Right ventricle myocardium superior (tissue), 1 donor: ENCODE measurements at places on chromosomes 11 and 22. TPM values are rescaled to one million over a fixed set of nuclear protein-coding genes. Genes with fewer than 3 reads are reported as not detected.

The C11orf21 gene
- 43.6 TPM for total RNA-seq

The TOMM22 gene
- total RNA-seq, result 60.9 TPM

The APOBEC3B gene
- 0.75 TPM for total RNA-seq

The VPREB1 gene
- not detected for total RNA-seq

- DNase-seq, result no peak
Observed at GRCh38 chr11:73034331-73034730, 107.8 kb downstream of the FCHSD2 start.

DNA sequence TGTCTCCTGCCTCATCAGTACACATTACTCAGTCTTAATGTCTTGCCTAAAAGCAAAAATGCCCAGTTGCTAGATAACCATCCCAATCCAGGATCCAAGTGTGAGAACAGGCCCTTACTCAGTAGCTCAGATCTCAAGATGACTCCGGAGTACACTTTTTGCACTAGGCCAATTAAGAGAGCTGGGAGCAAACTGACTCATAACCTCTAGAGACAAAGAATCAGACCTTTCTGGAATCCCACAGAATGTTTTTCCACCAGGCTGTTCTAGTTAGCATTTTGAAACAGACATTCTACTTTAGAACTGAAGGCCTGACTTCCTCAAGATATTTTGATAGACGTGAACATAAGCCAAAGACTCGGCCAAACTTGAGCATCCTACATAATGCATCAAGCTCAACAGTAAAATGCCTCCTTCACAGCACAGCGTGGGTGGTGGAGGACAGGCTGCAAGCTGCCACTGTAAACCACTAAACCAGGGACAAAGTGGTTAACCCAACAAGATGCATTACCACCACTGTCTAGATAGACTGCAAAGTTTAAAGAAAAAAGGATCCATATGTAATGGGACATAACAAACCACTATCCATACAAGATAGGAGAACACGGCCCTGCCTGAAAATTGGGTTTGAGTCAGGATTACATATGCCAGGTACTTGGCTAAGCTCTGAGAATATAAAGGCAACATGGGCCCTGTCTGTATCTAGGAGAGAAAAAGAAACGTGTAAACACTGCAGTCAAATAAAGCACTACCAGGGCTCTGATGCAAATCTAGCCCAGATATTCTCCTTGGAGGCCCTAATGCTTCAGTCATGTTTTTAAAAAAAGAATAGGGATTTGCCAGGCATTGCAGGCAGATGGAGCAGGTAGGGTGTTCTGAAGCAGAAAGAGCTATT lies 48.3 kb downstream of the MYH9 start:
- DNase-seq, result no peak

GRCh38 chr11:28289444-28289843 lies 181.3 kb downstream of the METTL15 start:
- no peak for DNase-seq

DNA sequence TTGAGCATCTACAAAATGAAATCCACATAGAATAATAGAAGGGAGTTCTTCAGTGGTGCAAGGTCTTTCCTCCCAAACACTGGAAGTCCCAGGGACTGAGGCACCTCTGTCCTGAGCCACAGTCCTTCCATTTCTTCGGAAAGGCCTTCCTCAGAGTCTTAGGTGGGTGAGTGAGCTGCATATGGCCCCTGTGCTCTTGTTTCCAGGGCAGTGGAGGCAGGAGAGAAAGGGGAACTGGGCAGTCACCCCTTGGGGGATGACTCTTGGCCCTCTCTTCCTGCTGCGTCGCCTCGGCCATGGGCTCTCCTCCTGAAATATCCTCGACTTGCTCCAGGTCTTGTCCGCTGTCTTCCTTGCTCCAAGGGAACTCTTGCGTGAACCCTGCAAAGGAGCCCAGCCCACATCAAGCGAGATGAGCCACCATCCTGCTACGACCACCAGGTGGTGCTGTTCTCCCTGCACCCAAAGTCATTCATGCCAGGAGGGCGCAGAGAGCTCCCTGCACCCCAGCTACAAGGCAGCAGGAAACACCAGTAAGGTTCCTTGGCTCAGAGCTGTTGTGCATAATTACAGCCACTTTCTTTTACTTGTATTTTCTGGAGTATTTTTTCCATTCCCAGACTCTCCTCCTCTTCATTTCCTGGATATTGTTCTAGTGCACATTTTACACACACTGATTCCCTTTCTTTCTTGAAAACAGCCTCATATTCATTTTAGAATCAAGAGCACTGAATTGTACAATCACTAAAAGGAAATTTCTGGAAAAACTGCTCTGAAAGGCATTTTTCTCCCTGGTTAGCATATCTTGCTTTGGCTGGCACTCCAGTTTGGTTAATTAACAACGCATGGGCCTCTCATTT lies 397.8 kb downstream of the OPCML start:
- peak; percentile 60 for DNase-seq

GRCh38 chr11:86559311-86559945 lies 113.0 kb downstream of the ME3 start:
- DNase-seq, result peak; percentile 57

GRCh38 chr11:65576232-65576866 lies 496 bp downstream of the EHBP1L1 start:
- DNase-seq, result no peak

DNA sequence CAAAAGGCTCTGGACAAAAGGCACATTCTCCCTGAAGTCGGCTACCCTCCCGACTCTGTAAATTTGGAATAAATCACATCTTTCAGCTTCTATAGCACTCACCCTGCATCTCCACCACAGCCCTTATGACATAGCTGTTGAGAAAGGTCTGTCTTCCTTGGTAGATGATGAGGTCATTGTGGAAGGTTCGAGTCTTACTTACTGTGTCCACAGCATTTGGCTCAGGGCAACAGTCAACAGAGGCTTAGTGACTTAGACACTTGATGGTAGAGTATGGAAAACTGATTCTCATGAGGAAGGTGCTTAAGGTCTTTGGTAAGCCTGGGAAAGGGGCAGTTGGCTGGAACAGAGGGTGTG lies 45.6 kb downstream of the PTPRJ start:
- DNase-seq, result no peak

DNA sequence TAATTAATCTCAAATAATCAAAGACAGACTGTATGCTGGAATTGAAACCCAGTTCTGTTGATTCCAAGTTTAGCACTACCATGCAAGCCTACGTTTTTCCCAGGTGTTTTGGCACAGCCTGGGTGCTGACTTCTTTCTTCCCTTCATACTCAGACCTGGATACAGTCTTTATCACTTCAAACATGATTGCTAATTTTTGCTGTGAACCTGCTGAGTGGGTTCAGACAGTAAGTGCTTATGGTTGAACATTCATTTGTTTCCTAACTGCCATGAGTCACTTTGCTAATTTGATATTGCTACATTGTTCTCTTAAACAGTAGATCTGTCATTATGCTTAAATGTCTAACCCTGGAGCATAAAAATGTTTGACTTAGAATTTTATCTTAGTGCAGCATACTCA lies 12.2 kb downstream of the PAAF1 start:
- no peak for DNase-seq

DNA sequence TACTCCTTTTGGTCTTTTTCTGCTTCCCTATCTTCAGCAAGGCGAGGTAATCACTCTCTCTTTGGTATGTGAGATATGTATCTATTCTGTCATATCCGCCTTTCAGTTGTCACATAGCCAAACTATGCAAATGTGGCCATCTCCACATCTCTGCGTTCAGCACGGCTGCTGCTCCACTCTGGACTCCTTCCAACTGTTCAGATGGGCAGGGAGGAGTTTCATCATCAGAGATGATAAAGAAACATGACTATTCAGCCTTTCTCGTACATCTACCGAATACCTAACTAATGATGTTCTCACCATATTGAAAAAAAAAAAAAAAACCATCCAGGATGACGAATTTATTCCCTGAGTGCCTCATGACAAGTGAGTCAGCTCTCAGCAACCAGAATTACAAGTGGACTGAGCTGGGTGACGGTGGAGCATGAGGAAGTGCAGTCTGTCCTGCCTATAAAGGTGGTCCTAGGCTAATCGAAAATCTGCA lies 899.6 kb downstream of the OPCML start:
- DNase-seq, result no peak

- no peak for DNase-seq
Observed at GRCh38 chr11:118211006-118211405, 13.8 kb downstream of the JAML start.

- no peak for DNase-seq
Observed at GRCh38 chr11:45414088-45414487, 127.9 kb upstream of the SYT13 start.

DNA sequence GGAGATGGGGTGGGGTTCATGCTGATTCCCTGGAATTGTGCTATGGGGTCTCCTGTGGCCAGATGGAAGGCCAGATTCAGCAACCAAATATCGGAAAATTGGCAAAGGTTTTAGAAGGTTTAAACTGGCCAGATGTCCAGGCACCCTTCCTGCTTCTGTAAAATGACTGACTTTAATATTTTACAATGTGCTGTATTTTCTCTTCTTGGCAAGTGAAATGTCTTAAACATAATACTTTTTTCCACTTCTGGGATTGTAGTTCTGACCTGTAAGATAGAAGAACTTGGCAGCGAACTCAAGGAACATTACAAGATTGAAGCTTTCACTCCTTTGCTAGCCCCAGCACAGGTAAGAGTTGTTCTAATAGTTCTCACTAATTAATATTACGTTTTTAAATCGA lies 17.5 kb downstream of the POLA2 start:
- DNase-seq, result no peak

DNA sequence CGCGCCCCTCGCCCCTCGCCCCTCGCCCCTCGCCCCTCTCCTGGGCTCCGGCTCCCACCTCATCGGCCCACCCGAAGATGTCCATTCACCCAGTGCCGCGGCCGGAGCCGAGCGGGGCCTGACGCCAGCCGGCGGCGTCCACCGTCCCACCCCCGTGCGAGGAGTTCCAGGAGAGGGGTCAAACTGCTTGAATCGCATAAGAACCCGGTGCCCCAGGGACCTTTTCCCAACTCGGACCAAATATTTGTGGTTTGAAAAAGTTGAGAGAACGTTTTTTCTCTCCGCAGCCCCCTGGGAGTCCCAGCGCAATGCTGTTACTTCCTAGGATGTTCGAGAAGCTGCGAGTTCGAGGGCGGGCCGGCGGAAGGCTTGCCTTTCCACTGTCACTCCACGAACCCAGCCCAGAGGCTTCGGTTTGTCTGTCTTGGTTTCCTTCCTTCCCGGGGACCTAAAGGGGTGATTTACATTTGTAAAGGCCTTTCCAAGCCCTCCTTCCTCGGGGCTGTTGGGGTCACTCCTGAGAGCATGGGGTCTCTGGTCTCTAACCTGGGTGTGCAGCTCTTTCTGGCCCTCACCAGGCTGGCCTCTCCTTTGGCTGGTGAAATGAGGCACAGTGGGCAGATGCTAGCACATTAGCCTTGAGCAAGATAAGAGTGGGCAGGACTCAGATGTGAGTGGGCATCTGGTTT lies 38.0 kb downstream of the ETS1 start:
- DNase-seq, result peak; percentile 84

DNA sequence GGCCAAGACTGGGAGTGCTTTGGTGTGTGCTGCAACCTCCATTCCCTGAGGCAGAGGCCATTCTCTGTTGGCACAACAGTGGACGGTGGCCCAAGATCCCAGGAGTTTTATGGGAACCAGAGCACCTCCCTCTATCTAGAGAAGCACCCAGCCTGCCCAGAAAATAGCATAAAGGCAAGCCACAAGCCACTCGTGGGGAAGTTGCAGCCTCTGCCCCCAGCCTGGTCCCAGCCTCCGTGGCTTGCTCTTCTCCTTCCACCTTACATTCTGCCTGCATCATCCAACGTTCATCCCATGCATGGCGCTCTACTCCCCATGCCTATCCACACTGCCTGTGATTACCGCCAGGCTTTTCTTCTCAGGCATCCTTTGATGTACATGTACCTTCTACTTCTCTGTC lies 15.8 kb downstream of the IL17RA start:
- no peak for DNase-seq

DNA sequence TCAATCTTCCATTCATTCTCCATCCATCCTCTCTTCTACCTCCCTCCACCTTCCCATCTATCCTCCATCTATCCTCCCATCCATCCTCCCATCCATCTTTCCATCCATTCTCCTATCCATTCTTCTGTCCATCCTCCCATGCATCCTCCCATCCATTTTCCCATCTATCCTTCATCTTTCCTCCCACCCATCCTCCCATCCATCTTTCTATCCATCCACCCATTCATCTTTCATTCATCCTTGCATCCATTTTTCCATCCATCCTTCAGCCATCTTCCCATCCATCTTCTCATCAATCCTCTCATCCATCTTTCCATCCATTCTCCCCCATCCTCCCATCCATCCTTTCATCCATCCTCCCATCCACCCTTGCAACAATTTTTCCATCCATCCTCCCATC lies 27.5 kb downstream of the IGLL1 start:
- DNase-seq, result no peak

- DNase-seq, result no peak
Observed at GRCh38 chr22:46977656-46978343, 215.3 kb downstream of the TBC1D22A start.

GRCh38 chr11:61916737-61917333 lies 531 bp downstream of the RAB3IL1 start:
- no peak for DNase-seq
